Stimulated activated CD4-positive, alpha-beta T cell treated with anti-CD3 and anti-CD28 coated beads, Interleukin-4, amount 100 ng/mL, for 1 hour (primary cell): ENCODE measurements at places on chromosomes 11 and 22.

- no peak for DNase-seq
Observed at GRCh38 chr11:69961738-69962137, 116.4 kb upstream of the ANO1 start.

GRCh38 chr11:104028476-104029263, 7.8 kb upstream of the DDI1 start:
- no peak for DNase-seq

DNA sequence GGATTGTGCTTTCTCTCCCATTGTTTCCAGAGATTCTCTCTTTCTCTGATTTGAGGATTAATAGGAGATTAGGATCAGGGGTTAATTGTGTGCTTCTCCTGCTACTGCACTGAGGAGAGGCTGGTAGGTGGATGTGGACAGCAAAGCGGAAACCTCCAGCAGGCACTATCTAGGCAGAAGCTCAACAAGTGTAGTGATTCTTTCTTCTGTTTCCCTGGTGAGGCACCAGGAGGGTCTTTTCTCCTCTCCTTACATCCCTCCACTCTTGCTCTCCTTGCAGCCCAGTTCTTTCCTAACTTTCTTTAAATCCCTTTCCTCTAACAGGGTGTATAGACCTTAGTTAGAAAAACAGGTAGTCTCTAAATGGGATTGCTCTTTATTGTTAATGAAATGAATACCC, 1.9 kb upstream of the ZBTB16 start:
- DNase-seq: no peak

- no peak for DNase-seq
Observed at GRCh38 chr11:73240190-73240781, 22.2 kb downstream of the P2RY2 start.

- no peak for DNase-seq
Observed at GRCh38 chr11:62077132-62077531, 46.7 kb upstream of the INCENP start.

- no peak for DNase-seq
Observed at GRCh38 chr22:27283714-27284113, 517.8 kb downstream of the MN1 start.

GRCh38 chr11:5847711-5848110, 6.0 kb upstream of the OR52E6 start:
- DNase-seq: no peak

DNA sequence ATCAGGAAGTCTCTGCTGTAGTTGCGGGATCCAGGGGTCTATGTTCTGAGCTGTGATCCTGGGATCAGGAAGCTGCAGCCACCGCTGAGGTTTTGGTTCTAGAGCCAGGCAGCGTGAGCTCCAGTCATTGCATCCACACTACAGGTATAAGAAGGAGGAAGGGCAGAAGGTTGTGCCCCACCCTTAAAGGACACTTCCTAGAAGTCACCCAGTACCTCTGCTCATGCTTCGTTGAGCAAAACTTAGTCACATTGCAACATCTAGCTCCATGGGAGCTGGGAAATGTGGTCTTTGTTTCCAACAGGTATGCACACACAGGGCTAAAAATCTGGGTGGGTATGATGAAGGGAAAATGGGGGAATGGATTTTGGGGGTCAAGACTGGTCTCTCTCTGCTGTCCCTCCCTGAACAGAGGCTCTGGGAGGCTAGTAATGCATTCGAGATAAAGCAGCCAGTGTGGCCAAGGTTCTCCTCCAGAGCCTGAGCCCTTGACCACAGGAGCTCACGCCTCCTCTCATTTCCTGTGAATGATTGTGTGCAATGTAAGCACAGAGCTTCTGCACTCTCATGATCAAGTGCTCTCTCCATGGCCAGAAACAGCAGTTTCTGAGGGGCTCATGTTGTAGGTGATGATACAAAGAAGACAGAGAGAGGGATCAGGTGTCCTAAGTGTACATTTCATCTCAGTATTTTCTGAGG, 86.8 kb upstream of the OR4B1 start:
- DNase-seq: no peak

GRCh38 chr22:41263704-41264103, 22.3 kb downstream of the RANGAP1 start:
- no peak for DNase-seq

DNA sequence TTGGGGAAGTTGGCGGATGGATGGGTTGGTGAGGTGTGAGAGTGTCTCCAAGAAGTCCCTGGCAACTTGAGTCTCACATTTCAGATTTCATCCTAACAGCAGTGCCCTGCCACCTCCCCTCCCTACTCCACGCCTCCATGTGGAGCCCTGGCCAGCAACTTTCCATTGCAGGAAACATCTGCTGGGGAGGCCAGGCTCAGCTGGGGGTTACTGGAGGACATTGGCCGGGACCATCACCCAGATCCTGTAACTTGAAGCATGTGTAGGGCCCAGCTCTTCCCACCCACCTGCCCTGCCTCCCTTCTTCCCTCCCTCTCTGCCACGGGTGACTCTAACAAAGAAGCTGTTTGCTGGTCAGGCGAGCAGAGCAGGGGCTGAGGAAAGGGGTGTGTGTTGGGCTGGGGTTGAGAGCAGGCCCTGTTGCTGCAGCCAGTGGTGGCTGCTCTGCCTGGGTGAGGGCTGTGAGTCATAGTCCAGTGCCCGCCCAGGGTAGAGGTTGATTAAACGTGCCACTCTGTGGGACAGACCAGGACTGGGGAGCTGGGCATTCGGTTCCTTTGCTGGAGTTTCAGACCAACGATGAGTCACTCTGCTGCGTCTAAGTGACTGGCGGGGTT, 64.0 kb downstream of the SCN3B start:
- no peak for DNase-seq

DNA sequence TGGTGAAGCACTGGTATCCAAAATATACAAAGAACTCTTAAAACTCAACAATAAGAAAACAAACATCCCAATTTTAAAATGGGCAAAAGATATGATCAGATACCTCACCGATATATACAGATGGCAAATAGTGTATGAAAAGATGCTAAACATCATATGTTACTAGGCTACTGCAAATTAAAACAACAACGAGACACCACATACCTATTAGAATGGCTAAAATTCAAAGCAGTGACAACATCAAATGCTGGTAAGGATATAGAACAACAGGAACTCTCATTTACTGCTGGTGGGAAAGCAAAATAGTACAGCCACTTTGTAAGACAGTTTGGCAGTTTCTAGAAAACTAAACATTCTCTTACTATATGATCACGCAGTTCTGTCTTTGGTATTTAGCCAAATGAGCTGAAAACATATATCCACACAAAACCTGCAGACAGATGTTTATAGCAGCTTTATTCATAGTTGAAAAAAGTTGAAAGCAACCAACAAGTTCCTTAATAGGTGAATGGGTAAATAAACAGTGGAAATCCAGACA, 38.5 kb downstream of the SIK3 start:
- DNase-seq: no peak

DNA sequence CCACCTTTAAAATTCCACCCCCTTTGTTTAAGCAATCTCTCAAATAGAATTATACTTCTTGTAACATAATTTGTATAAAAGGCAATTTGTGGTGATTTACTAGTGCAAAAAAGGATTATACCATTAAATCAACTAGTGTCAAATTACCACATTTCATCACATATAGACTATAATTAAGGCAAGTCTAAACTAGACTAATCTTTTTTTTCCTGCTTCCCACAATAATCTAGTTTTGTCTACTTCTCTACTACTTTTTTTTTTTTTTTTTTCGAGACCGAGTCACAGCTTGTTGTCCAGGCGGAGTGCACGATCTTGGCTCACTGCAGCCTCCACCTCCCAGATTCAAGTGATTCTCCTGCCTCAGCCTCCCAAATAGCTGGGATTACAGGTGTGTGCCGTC, 36.1 kb upstream of the FZD4 start:
- DNase-seq: no peak

GRCh38 chr11:45982656-45983470, 60.4 kb downstream of the LARGE2 start:
- DNase-seq: peak; percentile 53

DNA sequence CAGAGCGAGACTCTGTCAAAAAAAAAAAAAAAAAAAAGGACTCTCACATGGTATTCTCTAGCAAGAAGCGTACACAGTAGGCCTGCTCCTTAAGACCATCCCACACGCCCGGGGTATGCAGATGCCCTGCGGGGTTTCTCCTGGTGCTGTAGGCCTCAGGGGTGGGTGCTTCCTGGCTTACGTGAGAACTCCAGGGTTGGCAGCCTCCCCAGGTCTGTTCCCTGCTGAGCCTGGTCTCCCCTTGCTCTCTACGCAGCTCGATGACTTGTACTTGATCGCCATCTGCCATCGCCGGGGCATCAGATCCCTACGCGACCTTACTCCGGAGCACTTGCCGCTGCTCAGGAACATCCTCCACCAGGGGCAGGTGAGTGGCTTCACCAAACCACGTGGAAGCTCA, 12.4 kb upstream of the ST3GAL4 start:
- no peak for DNase-seq

DNA sequence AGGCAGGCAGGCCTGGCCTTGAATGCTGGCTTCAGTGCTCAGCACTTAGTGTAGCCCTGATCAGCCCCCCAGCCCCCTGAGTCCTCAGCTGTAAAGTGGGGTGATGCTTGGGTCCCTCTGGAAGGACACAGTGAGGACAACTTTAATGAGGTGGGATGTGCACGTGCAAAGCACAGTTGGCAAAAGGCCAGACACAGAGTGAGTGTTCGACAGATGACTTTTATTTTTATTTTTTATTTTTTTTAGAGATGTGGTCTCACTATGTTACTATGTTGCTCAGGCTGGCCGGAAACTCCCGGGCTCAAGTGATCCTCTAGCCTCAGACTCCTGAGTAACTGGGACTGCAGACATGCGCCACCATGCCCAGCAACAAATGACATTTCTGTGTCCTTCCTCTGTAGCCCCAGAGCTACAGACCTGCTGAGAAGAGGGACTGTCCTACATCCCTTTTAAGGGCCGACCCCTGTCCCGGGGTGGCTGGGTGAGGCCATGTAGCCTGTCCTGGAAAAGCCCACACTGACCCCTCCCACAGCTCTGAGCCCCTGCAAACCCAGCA, 6.9 kb upstream of the C11orf96 start:
- DNase-seq: no peak

- DNase-seq: peak; percentile 65
Observed at GRCh38 chr11:117907276-117908108, 21.7 kb downstream of the TMPRSS13 start.

DNA sequence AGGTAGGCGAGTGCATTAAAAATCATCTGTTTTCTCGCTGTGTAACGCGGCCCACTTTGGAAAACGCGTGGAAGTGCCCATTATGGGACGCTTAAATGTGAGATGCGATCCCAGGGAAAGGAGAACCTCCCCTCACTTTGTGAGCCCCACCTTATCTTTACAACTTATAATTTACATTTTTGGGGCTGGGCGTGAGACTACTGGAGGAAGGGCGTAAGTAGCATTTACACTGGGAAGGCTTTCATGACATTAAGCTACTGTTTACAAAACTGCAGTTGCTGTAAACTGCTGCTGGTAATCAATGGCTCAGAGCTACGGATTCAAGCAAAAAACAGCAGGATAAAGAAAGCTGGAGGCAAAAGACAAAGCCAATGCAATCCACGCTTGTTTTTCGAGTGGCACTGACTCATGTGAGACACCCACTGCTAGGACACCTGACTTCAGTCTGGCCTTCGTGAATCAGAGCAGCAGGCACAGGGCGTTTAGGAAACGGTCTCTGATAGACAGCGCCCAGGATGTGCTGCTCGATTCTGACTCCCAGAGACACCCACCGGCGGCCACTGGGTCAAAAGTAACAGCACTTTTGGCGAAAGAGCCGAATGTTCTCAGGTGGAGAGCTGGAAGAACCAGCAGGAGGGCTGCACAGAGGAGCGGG, 78.3 kb downstream of the TRMU start:
- no peak for DNase-seq

DNA sequence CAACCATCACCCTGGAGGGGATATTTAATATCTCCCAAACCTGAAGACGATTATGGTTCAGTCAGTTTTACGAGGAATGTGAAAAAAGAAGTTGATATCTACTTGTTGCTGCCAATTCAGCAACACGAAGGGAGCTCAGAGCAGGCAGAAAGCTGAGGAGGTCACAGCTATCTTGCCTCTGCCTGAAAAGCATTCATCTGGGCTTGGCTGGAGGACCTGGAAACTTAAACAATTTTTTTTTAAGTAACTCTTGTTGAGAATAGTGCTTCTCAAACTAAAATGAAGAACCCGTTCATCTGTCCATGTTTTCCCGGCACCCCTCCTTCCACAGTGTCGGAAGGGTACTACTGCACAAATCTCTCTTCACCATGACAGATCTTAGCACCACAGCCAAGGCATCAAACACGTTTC, 98.9 kb downstream of the MICAL3 start:
- no peak for DNase-seq

DNA sequence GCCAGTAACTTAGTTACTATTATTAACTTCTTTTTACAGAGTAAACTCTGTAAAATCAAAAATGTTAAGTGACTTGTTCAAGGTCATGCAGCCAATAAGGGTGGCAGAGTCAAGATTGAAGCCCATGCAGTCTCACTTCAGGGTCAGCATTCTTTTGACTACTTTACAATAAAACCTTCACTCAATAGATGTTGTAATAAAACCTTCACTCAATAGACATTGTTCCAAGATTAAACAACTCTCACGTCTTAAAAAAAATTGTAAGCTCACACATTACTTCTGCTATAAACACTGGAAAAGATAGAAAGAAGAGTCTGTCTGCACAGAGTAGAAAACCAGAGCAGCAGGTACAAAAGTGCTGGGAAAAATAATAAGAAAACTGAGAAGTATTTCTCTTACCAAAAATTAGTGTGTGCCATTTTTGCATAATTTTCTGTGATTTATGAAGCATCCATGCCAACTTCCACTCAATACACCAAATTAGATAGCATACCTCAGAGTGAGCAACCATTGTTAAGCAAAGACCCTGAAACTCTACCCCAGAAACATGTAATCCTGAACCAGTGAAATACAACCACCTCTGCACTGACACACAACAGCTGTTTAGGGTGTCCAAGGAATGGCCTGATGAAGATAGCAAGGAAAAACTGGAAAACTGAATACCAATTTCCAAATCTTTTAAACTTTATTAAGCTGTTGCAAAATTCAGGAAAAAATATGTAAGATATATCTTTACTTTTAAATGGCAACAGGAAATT, 4.9 kb upstream of the SOX6 start:
- DNase-seq: no peak

DNA sequence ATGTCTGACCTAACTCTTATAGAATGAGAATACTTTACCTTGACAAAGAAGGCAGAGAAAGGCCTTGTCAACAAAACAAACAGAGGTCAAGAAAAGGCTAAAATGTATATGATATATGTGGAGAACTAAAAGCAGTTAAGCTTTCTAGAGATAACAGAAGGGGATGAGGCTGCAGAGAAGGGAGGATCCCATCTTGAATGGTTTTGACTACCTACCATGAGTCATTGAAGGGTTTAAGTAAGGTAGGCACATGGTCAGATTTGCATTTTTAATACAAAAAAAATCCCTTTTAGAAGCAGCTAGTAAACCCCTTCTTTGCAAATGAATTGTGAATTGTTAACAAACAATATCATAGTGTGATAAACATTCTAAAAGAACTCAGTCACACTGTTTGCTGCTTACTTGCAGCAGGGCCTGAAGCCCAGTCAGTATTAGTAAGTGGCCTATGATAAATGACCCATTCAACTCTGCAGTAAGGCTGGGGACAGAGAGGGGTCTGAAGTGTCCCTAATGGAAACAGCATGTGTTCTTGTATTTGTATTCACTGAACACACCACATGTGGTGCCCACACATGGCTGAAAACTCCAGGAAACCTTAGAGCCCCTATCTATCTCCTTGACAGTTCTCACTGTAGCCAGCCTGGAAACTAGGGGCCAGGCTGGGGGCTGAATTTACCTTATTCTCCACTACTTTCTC, 328.8 kb upstream of the PITPNB start:
- no peak for DNase-seq
